ENCODE measurements at places on chromosomes 1 and 21.

GRCh38 chr1:154407198-154408091, 2.3 kb downstream of the IL6R start:
- DNase-seq: peak; percentile 69

- DNase-seq: peak; percentile 56
Measured at GRCh38 chr1:77282187-77282865, 507 bp downstream of the AK5 start.

DNA sequence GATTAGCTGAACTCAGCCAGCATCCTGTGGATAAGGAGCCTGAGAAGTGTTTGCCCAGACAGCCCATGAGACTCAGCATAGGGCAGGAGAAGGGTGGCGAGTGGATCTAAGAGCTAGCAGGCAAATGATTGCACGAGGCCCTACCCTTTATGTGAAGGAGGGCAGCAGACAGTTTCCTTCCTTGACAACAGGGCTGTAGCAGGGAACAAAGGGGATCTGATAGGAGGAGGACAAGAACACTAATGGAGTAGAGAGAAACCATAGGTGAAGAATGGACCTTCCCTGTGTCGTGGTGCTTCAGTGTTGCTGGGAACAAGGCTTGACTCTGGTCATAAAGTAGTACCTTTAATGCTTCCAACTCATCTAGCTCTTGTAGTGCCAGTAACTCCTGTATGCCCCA, 84.3 kb downstream of the PGM1 start:
- no peak for DNase-seq

- DNase-seq: no peak
Measured at GRCh38 chr1:23126801-23127200, 41.9 kb downstream of the LUZP1 start.

DNA sequence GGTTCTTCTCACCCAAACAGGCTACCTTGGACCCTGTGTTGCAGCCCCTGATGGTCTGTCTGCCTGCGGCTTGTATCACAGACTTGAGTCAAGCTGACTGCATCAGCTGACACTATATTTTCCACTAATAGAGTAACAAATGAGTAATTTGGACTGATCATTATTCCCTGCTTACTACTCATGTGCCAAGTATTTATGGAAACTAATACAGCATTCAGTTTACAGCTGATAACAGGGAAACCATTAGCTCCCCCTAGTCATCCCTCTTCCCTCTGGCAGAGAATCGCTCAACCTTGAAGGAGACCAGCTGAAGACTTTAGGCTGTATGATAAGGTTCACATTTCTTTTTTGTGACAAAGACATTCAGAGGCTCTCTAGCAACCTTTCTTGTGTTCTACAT, 116.6 kb upstream of the SYT6 start:
- DNase-seq: no peak

- no peak for DNase-seq
Measured at GRCh38 chr1:21704145-21704544, 35.0 kb upstream of the RAP1GAP start.

DNA sequence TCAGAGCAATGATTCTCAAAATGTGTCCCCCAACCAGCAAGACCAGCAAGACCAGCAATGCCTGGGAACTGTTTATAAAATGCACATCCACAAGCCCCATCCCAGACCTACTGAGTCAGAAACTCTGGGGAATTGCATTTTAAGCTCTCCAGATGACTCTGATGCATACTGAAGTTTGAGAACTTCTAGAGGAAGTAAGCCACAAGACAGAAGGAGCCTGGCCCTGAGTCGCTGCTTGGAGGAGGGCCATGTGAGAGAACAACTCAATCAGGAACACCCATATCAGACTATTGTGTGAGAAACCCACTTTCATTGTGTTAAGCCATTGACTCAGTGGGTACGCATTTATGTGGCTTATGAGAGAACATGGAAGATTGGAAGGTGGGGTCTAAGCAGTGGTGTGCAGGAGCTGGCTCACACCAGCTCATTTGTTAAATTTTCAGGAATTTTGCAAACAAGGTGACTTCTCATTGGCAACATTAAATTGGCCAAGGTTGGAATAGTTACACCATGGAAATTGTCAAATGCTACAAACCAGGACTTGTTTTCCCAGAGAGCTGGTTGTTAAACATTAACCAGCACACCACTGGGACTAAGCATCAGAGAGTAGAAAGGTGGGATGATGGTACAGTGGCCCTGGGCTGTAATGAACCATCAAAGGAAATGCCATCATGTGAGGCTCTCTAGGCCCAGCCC, 38.9 kb downstream of the ATP1A1 start:
- no peak for DNase-seq

DNA sequence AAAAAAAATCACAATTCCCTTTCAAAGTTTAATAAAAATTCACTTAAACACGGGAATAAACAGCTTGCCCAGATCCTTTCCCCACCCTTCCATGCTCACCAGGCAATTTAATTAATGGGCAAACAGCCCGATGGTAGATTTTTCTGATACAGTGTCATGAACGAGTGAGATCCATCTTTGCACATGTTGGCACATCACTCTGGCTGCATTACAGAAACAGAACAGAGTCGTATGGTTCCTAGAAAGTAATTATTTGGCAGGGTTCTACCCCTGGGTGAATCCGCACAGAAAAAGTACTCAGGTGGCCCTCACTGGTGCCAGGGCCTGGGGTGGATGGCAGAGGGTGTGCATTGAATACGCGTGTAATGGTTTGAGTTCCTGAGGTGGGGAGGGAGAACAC, 24.6 kb upstream of the OVAAL start:
- no peak for DNase-seq

GRCh38 chr1:244801246-244801645, 34.2 kb upstream of the COX20 start:
- peak; percentile 76 for DNase-seq

DNA sequence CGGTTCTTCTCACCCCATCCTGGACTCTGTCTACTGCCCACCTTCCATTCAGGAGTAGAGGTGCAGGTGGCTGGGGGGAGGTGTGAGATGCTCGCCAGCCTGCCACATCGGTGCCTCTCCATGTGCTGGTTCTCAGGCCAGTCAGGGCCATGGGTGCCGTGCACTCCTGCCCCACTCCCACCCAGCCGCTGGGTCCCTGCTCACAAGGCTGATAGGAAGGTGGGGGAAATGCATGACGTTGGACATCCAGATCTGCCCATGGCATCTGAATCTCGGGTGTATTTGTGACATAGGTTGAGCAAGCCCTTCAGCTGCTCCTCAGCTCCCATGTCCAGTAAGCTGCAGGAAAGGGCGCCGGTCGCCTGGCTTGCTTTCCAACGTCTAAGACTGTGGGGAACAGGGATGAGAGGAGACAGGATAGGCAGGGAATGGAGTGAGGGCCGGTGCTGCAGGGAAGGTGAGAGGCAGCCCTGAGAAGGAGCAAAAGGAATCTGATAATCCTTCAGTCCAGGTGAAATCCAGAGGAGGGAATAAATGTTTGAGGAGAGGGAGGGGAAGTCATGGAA, 11.8 kb downstream of the S100A7A start:
- no peak for DNase-seq

- no peak for DNase-seq
Measured at GRCh38 chr1:33684396-33685179, 179.3 kb upstream of the HMGB4 start.

GRCh38 chr1:63982201-63982600, 208.4 kb downstream of the ROR1 start:
- no peak for DNase-seq

DNA sequence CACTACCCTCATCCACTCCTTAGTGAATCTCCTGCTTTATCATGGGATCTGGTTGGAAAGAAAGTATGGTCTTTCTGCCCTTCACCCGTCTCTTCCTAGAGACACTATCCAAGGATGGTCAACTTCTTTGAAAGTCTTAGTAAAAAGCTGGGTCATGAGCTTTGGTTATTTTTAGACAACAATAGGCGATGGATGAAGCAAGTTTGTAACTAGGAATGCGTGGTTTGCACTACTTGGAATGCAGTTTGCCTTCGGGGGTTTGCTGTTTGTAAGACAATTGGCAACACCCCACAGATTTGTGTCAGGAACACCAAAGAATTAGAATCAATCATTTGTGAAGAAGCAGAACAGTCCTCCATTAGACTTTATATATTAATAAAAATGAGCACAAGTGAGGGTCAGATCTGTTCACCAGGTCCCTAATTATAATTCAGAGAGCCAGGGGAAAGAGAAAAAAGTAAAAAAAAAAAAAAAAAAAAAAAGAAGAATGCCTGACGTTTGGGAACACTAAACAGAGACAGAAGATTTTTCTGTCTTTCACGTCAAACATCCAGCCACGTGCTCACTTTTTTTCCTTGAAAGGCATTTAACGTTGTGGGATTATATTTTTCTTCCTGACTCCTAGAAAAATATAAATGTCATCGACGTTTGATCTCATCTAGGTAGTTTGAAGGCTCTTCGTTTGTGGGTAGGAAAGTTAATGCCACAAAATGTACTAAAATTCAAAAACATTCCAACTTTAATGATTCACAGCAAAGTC, 60.7 kb upstream of the BTG3 start:
- DNase-seq: no peak
